ENCODE measurements at places on chromosomes 3 and 15.
A peak's percentile ranks its signal among the peaks of the same experiment; 100 is the strongest.

- DNase-seq = no peak
Measured at GRCh38 chr3:14563946-14564539, 23.9 kb upstream of the GRIP2 start.

- peak; percentile 58 for DNase-seq
Measured at GRCh38 chr3:42510325-42510724, 7.9 kb downstream of the VIPR1 start.

DNA sequence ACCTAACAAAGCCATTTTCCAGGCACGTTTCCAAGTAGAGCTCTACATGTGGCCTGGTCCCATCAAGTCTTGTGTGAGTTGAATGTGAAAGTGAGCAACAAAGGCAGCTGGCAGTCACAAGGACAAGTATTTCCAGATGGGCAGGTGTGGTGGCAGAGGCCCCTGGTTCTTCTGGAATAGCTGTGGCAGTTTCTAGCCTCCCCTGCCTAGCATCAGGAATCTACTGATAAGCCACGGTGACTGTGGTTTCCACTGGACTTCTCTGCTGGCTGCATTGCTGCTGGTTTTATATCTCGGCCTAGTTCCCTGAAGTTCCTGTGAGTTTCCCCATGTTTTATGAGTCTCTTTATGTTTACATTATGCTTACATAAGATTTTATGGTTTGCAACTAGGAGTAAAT lies 117.7 kb downstream of the GOLIM4 start:
- DNase-seq = peak; percentile 74

GRCh38 chr3:39638301-39638700 lies 170.8 kb downstream of the MOBP start:
- no peak for DNase-seq

DNA sequence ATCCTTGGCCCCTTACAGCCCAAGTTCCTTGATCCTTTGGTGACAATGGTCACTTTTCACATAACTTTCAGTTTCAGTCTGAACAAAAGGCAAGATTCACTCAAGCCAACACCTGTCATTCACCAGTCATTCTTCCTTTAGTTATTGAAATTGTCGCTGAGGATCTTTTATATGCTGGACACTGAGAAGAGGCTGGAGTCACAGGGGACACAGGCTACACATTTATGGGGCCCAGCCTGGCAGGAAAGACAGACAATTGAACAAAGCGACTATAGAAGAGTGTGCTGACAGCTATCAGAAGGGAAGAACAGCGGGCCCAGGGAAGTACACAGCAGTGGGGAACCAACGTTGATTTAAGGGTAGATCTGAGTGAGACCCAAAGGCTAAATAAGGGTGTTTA lies 69.8 kb upstream of the PROK2 start:
- no peak for DNase-seq

GRCh38 chr15:63793046-63793483 lies 40.7 kb downstream of the HERC1 start:
- DNase-seq = no peak

DNA sequence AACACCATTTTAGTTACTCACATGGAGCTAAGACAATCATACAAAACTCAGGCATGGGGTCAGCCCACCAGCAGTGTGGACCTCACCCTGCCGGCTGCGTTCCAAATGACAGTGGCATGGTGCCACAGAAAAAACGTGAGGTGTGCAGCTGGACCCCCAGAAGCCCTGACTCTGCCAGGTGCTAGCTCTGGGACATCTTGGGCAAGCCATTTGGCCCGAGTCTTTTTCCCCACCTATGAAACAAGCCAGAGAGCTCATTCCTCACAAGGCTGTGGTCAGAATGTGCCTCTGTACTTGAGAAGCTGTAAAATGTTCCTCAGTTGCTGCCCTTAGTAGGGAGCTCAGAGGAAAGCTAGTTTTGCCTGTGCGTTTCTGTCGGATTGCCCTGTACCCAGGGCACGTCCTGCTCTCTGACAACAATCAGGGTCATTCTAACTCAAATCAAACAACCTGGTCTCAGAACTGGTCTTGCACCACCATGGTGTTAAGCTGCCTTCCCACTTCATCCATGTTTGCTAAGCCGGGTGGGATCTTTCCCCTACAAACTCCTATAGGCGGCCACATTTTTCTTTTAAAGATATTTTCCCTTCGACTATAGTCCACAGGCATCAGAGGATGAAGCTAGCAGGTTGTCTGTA lies 44.9 kb downstream of the LIPC start:
- DNase-seq = no peak

DNA sequence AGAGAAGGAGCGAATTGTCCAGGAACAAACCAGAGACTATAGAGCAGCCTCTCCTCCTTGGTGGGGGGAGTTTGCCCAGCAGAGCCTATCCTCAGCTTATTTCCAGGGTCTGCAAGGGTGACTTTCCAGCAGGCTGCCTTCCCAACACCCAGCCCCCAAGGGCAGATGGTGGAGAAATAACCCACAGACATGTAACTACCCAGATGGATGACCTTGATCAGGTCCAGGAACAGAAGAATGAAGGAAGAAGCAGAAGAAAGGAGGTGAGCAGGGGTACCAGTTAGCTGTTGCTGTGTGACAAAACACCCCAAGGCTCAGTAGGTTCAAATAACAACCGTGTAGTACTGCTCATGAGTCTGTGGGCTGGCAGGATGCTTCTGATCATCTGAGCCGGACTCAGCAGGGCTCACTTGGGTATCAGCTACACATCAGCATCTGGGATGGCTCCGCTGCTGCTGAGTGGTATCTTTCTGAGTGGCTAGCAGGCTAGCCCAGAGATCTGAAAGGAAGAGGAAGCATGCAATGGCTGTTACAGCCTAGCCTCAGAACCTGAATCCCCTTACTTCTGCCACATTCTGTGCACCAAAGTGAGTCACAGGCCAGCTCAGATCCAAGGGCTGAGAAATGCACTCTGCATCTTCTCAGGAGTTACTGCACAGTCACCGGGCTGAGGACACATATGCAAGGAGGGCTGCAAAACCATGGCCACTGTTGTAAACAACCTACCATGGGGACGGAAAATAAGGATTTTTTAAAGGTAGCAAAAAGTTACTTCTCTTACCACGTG lies 22.2 kb upstream of the TXNRD3 start:
- no peak for DNase-seq

DNA sequence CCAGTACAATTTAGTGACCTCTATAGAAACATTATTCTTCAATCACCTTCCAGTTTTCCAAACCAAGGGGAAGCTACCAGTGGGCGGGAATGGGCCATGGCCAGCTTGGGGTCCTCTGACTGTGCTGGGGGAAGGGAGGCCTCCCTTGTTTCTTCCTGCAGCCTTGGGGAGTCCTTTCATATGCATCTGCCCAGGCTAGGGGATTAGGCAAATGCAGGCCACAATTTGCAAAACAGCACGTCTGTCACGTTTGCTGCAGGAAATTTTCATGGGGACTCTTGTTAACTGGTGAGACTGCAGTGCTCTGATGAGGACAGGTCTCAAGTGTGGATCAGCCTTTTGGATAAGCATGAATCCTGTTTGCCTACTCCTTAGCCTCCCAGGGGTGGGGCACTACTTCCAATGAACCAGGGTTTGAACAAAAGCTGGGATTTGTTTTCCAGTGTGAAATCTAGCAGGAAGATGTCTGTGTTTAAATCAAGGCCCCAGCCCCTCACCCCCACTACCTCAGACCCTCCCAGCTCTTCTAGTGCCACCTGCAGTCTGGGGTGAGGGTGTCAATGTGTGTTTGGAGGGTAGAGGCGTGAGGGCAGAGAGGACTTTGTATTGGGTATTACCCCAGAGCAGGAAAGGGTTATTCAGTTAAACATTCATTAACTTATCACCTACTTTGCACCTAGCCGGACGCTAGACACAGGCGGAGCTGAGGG lies 219.9 kb downstream of the OPA1 start:
- no peak for DNase-seq

DNA sequence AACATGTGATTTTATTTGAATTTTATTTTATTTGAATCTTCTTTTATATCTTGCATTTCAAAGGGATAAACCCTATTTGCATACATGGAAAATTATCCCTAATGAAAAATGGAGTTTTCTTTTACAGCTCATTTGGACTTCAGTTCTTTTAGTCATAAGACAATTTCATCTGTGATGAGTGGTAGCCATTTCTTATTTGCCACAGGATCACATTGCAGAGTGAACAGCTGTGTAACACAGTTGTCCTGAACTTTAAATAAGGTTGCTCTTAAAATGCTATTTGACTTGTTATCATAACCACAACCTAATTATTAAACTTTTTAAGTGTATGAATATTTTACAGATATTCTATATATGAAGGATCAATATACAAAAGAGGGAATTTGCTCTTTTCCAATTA lies 221.7 kb upstream of the ROPN1 start:
- no peak for DNase-seq

DNA sequence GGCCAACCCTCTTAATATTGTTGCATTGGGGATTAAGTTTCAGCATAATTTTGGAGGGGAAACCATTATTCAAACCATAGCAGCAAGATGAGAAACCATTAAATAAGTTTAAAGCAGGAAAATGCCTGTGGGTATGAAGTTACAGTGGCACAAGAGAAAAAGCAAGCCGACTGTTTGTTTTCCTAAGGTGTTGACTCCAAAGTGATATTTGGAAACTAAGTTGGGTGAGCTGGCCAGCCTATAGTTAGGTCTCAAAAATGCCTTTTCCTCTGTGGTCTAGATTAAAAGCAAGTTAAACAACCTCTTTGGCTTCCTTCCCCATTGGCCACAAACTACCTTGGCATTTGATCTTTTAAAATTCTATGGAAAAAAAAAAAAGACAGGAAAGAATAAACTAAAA lies 419.8 kb upstream of the AZI2 start:
- DNase-seq = no peak

- no peak for DNase-seq
Measured at GRCh38 chr3:73484656-73485248, 140.0 kb downstream of the PDZRN3 start.

GRCh38 chr3:187188931-187189330 lies 8.4 kb upstream of the RTP1 start:
- DNase-seq = no peak

- DNase-seq = no peak
Measured at GRCh38 chr3:99410789-99411311, 227.5 kb upstream of the COL8A1 start.

DNA sequence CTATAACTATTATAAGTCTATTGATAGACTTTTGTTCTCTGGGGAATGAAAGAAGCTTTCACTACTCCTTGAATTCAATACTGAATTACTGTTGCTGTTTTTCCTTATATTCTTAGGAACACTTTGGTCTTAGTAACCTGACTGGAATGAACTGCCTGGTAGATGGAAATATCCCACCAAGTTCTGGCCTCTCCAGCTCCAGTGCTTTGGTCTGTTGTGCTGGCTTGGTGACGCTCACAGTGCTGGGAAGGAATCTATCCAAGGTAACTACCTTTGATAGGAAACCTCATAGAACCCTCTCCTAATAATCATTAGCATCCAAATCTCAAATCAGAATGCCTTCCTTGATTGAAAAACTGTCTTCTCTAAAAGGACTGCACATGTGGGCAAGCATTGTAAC lies 69.1 kb downstream of the GALK2 start:
- no peak for DNase-seq

- DNase-seq = no peak
Measured at GRCh38 chr3:58627570-58627885, 39.0 kb downstream of the FAM3D start.

GRCh38 chr3:119600732-119601131 lies 3.0 kb downstream of the PLA1A start:
- no peak for DNase-seq

DNA sequence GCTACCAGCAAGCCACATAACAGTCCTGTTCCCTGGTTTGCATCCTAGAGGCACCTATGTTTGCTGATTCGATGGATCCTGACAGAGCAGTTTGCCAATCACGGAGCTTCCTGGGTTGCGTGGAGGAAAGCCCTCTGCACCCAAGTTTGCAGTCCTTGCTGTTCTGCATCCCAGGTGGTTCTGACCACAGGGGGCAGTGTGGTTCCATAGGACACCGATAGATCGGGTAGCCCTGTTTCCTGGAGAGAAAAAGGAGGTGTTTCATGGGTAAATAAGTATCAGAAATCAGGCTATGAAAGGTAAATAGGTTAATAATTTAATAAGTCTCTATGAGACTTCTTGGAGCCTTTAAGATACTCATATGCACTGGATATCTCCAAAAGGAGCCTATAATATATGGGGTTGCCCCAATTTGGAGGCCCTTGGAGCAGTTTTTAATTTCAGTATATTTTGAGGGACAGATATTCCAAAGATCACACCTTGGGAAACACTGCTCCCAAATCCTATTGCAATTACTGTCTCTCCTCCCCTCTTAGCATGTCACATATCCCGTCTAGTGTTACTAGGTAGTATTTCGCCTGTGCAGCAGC lies 194.6 kb upstream of the TPM1 start:
- DNase-seq = peak; percentile 83

- peak; percentile 19 for DNase-seq
Measured at GRCh38 chr3:71305231-71306206, 278.0 kb downstream of the FOXP1 start.
